ENCODE measurements at places on chromosomes 6 and 20. TPM values are rescaled to one million over a fixed set of nuclear protein-coding genes. Genes with fewer than 3 reads are reported as not detected.

- H3K27me3 ChIP-seq: peaks cover 28% of the 10 kb centered on the region
- H3K27ac ChIP-seq: no peak overlapping the region
- H3K36me3 ChIP-seq: no peaks in the 10 kb centered on the region
- no peaks in the 10 kb centered on the region for H3K4me1 ChIP-seq
- DNase-seq: no peak
These were observed 84.9 kb downstream of the ANKRD60 start for GRCh38 chr20:58143531-58143930.

Gene RPL10A
- 1,445 TPM for polyA plus RNA-seq

DNA sequence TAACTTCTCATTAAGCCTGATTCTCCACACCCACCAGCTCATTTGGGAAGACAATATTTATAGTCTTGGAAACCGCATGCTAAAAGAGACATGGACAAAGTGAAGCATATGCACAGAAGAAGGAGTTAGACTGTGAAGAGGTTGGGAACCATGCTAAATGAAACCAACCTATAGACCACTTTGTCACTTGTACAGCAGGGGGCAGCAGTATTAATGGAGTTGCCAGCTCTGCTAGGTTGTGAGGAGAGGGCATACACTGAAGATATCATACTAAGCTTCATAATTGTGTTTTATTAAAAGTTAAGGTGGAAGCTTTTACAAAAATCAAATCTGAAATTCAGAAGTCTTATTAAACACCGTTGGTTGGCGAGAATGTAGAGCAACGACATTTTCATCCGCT lies 38.3 kb upstream of the HMGCLL1 start:
- DNase-seq: no peak
- no peaks in the 10 kb centered on the region for H3K27me3 ChIP-seq
- H3K27ac ChIP-seq: no peak overlapping the region
- no peaks in the 10 kb centered on the region for H3K36me3 ChIP-seq

DNA sequence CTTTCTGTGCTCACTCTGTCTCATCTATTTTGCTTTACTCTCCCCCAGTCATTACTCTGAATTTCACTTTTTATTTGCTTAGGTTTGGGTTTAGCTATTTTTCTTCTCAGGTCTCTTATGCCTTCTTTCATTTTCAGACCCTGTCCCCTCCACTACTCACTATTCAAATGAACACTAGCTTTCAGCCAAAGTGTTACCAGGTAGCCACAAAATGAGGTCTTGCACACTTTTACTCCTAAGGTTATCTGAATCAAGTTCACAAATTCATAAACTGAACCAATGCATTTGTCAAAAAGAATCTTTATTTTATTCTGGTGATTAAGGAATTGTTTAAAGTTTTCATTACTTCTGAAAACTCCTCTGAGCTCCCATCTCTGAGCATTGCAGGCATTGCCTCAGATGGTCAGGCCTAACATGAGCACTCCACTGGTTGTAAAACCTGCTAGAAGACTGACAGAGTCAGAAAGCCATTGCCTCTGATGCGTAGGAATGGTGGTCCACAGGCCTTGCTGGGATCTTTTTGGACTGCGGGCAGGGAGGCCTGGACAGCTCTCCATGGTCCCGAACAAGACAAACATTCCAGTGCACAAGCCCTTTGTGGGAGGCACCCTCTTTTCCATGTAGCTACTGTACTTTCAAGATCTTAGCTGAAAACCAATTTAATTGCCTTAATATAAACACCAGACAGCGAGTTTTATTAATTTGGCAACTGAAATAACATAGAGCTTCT lies 48.5 kb downstream of the FYN start:
- H3K4me1 ChIP-seq: peaks cover 56% of the 10 kb centered on the region
- no peaks in the 10 kb centered on the region for H3K27me3 ChIP-seq
- no peak for DNase-seq
- peaks cover 17% of the 10 kb centered on the region for H3K36me3 ChIP-seq
- peak overlapping the region; percentile 56 for H3K4me3 ChIP-seq
- H3K27ac ChIP-seq: peak overlapping the region; percentile 88

DNA sequence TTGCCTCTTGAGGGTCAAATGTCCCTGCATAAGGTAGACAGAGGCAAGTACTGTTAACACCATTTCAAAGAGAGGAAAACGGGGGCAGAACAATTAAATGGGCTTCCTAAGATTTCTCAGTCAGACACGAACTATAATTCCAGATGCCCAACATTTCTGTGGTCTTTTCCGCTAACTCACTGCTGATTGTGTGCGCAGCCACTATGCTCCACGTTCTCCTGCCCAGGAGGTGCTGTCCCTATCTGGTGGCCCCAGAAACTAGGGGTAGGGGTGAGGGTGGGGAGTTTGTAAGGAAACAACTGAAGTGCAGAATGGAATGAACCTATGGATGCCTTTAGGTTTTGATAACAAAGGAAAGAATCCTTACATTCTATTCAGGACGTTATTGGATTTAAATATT lies 86.1 kb upstream of the BACH2 start:
- no peak for DNase-seq
- no peak overlapping the region for H3K4me3 ChIP-seq
- no peaks in the 10 kb centered on the region for H3K27me3 ChIP-seq
- no peaks in the 10 kb centered on the region for H3K36me3 ChIP-seq
- H3K4me1 ChIP-seq: peaks cover 8% of the 10 kb centered on the region
- H3K27ac ChIP-seq: peak overlapping the region; percentile 24
